ENCODE measurements at places on chromosomes 4 and X. TPM values are rescaled to one million over a fixed set of nuclear protein-coding genes. Genes with fewer than 3 reads are reported as not detected.

DNA sequence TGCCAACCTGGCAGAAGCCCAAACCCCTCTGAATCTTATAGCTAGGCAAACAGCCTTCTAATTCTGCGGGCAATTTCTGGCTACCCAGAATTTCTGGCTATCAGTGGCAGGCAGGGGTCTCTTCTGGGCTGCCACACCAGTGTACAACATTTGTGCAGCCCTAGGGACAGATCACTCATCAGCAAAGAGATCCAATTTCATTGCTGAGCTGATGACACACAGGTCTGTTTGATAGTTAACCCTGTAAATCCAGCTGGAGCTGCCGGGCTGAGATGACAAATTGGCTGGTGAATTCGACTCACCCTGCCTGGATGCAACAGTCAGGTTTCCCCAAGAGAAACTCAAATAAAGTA, 2.4 kb downstream of the MID1 start:
- no peak for DNase-seq

DNA sequence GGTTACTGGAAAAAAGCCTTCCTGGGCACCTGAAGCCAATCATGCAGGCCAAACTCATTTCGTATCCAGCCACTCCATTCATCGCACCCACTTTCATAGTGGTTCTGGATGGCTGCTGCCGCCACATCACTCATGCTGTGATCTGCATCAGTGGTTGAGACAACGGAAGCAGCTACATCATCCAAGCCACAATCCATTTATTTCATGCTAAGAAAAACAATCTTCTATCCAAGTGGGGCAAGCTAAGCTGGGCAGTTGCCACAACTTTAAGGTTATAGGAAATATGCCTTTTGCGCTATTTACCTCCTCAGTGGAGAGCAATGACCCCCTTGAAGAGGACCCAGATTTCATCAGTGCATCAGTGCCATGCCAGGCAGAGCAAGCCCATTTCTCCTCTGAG, 124.6 kb downstream of the GRIA3 start:
- DNase-seq, result no peak

DNA sequence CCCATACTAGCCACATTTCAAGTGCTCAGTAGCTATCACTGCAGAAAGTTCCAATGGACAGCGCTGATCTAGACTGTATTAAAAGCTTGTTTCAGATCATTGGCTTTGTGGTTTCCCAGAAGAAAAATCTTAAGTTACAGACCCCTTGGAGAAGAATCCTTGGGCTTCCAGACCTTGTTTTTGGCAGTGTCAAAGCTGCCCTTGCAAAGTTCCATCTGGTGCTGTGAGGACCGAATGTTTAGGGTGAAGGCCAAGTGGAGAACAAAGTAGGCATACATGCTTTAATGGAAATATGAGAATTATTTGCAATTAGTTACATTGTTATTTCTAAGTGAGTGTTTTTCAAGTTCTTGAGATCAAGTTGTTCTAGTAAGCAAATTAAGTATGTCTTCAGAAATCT, 144.7 kb downstream of the FRMPD4 start:
- DNase-seq, result no peak

DNA sequence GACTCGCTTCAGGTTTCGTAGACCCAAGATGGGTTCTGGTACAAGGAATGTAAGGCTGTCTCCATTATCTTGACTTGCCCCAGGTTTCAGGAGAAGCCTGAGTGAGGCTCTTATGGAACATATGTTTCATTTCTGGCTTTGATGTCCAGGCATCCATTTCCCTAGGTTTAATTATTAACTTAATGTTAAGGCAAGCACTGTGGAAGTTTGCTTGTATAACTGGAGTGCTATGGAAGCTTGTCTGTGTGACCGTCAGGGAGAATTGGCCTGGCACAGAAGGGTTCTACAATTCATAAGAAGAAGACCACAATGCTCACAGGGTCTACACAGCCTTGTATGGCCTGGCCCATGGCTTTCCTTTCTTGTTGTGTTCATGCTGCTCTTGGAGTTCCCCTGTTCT, 47.2 kb upstream of the PPP1R2C start:
- no peak for DNase-seq

GRCh38 chrX:13598877-13599276, 29.5 kb downstream of the EGFL6 start:
- DNase-seq, result no peak

- no peak for DNase-seq
Measured at GRCh38 chrX:12610079-12610478, 181.1 kb upstream of the PRPS2 start.

DNA sequence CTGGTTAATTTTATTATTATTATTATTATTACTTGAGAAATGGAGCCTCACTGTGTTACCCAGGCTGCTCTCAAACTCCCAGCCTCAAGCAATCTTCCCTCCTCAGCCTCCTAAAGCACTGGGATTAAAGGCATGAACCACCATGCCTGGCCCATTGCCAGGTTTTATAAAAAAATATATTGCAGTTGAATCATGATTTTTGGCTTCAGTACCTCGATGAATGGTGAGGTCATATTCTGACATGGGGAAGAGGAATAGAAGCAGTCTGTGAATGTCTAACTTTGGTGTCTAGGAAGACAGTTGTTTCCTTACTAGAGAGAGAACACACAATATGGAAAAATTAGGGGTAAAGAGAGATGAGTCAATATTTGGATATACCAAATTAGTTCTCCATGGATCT, 32.0 kb downstream of the CCSER1 start:
- DNase-seq, result no peak

- DNase-seq, result no peak
Measured at GRCh38 chr4:105472871-105473323, 965 bp downstream of the PPA2 start.

DNA sequence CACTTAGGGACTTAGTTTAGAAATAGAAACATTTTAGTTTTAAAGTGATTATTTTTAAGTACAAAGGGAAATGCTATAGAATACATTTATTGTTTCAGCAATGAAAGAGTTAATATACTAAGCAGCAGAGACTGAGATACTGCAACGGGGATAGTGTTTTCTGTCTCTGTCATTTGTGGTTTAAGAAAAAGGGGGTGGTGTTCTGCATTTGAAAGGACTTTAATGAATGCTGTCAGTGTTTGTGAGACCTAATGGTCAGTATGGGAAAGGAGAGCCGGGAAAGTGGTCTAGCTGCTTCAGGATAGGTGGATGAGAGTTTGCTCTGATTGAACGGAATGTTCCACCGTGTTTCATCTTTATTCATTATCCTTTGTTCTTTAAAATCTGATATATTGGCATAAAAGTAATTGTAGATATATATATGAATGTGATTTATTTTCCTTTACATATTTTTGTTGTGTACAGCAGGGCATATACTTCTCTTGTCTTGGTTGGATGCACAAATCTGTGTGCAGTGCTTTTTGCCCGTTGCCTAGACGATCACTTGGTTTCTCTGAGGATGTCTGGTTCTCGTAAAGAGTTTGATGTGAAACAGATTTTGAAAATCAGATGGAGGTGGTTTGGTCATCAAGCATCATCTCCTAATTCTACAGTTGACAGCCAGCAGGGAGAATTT, at the start of gene KLHL5:
KLHL5 (plus strand) TSS at position 139 of the 676 bp plus-strand sequence; CDS start at position 560, 421 bp downstream.
- DNase-seq, result peak; percentile 26

DNA sequence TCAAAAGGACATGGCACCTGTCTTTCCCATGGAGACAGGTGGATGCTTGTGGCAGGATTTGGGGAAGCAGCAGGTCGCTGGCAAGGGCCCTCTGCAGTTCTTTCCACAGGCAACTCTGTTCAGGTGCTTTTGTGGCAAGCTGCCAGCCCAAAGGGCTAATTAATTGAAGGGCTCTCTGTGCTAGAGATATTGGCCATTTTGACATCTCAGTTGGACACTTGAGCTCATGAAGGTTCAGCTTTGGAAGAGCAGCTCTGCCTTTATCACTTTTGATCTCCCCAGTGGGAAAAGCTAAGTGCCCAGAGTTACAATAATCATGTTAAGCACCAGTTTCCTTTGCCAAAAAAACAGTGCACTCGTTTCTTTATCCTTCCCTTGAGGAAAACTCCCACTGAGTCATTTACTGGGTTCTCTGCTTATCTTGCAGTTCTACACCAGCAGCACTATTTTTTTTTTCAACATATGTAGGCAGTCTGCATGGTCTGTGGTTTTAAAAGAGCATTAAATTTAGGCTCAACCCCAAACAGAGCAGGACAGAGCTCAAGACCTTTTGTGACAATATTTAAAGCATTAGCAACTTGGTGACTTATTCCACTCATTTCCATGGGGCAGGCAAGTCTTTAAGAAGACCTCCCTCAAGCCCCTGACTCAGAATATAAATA, 336.4 kb upstream of the RASGEF1B start:
- DNase-seq, result no peak

DNA sequence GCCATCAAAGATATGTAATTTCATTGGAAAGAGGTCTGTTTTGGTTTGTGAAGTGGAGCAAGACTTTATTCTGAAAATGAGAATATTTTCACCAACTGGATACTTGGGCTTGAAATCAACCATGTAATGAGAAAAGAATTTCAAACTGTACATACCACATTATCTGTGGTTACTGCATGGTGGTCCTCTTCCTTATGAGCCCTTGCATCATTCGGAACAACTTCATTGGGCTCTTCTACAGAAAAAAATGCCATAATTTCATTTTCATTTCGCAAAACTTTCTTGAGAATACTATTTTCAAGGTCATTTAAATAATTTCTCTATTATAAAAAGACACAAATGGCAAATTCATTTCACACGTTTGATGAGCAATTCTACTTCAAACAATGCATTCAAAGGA, 148.6 kb upstream of the RPS6KA6 start:
- no peak for DNase-seq

DNA sequence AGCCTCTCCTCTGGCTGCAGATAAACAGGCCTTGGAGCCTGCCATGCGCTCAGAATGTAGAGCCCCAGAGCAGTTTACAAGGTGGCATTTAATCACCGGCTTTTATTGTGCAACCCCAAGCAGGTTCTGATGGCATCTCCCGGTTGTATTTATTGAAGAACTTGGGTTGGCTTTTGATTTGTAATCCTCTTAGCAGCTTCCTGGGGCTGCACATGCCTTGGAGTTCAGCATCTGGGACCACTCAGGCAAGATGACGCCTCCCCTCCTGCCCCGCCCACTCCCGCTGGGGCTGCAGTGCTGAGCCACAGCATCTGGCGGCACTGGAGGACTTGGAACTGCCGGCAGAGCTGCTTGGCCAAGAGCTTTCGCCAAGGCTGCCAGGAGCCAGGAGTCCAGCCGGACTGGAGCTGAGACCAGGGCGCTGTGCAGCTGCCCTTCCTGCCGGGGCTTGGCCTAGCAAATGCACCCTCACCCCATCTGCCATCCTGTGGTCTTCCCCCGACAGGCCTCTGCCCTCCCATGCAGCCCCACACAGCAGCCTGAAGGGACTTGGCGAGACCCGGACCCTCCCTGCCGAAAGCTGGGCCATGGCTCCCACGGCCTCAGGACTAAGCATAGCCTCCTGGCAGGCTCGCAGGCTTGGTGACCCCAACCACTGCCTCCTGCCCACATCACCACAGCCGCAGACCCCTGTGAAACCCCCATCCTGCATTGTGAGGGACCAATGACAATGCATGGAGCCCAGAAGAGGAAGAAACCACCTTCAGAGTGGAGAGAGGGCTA, 5.4 kb downstream of the HTRA3 start:
- DNase-seq, result peak; percentile 30

- no peak for DNase-seq
Measured at GRCh38 chr4:118997601-118998000, 108.9 kb downstream of the SYNPO2 start.

DNA sequence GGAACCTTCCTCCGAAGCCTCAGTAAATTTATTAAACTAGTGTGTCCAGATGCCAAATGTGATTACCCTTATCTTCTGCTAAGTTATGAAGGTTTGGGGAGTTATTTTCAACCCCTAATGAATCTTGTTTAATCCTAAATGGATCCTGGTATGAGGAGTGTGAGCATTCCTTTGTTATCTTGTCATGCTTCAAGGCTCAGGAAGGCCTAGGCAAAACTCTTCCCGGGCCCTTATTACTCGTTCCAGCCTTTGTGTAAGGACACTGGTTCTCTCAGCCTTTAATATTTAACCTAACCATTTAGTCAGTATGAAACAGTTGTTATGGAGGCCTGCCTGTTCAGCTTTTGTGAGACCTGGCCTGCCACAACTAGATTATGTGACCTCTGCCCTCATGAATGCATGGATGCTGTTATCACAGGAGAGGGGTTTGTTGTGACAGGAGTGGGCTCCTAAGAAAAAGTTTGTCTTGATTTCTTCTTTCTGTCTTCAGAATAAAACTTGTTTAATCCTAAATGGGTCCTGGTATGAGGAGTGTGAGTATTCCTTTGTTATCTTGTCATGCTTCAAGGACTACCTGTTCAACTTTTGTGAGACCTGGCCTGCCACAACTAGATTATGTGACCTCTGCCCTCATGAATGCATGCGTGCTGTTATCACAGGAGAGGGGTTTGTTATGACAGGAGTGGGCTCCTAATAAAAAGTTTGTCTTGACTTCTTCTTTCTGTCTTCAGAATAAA, 181.7 kb downstream of the SLC39A8 start:
- DNase-seq, result no peak

DNA sequence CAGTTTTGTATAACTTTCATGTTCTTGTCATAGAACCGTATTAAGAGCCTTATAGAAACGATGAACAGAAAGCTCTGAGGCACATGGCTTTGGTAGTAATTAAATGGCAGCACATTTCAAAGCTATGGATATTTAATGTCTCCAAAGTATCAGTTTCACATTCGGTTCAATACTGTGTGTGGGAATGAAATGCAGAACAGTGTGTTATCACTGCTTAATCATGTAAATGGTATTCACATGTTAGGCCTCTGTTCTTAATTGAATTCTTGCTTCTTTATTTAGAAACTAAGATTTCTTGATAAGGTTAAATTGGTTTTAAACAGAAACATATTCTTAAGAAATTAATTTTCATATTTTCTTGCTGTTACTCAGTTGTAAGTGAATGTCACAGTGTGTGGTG, 701.0 kb upstream of the PITX2 start:
- DNase-seq, result no peak

DNA sequence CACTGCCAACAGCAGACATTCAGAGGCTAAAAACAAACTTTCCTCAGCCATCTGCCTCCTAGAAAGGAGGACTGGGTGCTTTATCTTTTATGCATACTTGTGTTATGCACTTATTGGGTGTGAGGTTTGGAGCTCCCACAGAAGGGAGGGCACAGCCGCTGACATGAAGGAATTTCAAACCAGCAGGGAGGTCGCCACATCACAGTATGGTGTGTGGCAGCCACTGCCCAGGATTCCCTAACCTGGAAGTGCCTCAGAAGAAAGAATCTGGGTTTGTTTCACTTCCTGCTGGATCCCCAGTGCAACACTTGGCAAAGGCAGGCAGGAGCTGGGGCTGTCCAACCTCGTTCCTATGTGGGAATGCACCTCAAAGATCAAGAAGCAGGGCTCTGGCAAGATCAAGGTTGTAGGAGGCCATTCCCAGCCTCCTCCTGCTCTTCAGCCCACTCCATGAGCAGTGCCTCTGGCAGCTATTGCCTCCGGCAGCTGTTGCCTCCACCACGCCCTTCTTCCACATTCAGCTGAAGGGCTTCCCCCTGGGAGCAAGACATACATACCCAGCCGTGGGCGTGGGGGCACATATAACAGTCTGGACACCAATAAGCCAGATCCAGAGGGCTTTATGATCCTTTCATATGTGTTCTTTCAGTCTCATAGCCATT, 109.0 kb upstream of the MAMLD1 start:
- no peak for DNase-seq

IQCM gene
- not detected for total RNA-seq

ARMCX2 gene
- 85.6 TPM for total RNA-seq

TMPRSS11D gene
- not detected for total RNA-seq

PDE5A gene
- total RNA-seq, result 13.9 TPM

HPF1 gene
- 53.6 TPM for total RNA-seq

BEX1 gene
- 60.0 TPM for total RNA-seq

SHISA3 gene
- total RNA-seq, result 24.2 TPM

CHRDL1 gene
- 14.3 TPM for total RNA-seq

TBX22 gene
- total RNA-seq, result 0.26 TPM

TAF7L gene
- total RNA-seq, result 0.19 TPM

Data from neural crest cell (in vitro differentiated cells).